NCI-H460 (cell line): ENCODE measurements at places on chromosomes 2 and 18. TPM values are rescaled to one million over a fixed set of nuclear protein-coding genes. Genes with fewer than 3 reads are reported as not detected.

Gene CCDC74B
- total RNA-seq = 5.5 and 6.6 TPM in 2 replicates

Gene PROM2
- 0.06 and 0.15 TPM in 2 replicates for total RNA-seq

Gene MC5R
- not detected in 2 replicates for total RNA-seq

Gene SSB
- 173 and 197 TPM in 2 replicates for total RNA-seq

Gene ONECUT2
- total RNA-seq = 0.17 and 0.22 TPM in 2 replicates

Gene TNFRSF11A
- 0.55 and 0.87 TPM in 2 replicates for total RNA-seq

Gene CEP192
- 13.7 and 16.6 TPM in 2 replicates for total RNA-seq

Gene PLEKHM3
- 4.3 and 6.6 TPM in 2 replicates for total RNA-seq

Gene PTPRN
- 11.3 and 22.7 TPM in 2 replicates for total RNA-seq

Gene SLC9A2
- total RNA-seq = 19.3 and 20.1 TPM in 2 replicates

Gene RASGRP3
- not detected in 2 replicates for total RNA-seq

Gene CD8B2
- not detected in 2 replicates for total RNA-seq

Gene RPRM
- total RNA-seq = 0.10 TPM in 1 of 2 replicates, not detected in the other

Gene ZAP70
- total RNA-seq = not detected in 2 replicates

Gene CLEC4F
- total RNA-seq = not detected in 2 replicates

Gene MC2R
- not detected in 2 replicates for total RNA-seq

Gene TUBA3E
- total RNA-seq = not detected in 2 replicates

Gene NLRC4
- total RNA-seq = 0.07 TPM in 1 of 2 replicates, not detected in the other

Gene ICA1L
- 5.6 and 6.9 TPM in 2 replicates for total RNA-seq

Gene SKOR2
- not detected in 2 replicates for total RNA-seq

Gene MMADHC
- 236 and 238 TPM in 2 replicates for total RNA-seq

Gene RFTN2
- 0.20 and 0.87 TPM in 2 replicates for total RNA-seq

Gene RGPD3
- total RNA-seq = 0.05 and 0.06 TPM in 2 replicates

Gene RGPD8
- total RNA-seq = 3.0 and 3.2 TPM in 2 replicates

Gene EMILIN1
- total RNA-seq = 0.22 TPM in 1 of 2 replicates, not detected in the other

Gene SMARCAL1
- total RNA-seq = 9.8 and 11.3 TPM in 2 replicates

Gene CFAP221
- total RNA-seq = not detected in 2 replicates

Gene CFC1
- total RNA-seq = not detected in 2 replicates

Gene TMEM178A
- 0.46 TPM in 1 of 2 replicates, not detected in the other for total RNA-seq

Gene EFR3B
- 6.9 and 7.0 TPM in 2 replicates for total RNA-seq

Gene GPR35
- 0.10 and 0.38 TPM in 2 replicates for total RNA-seq

Gene TUBA4B
- total RNA-seq = not detected in 2 replicates

Gene CDK5R2
- total RNA-seq = 0.07 TPM in 1 of 2 replicates, not detected in the other

Gene CKAP2L
- 21.0 and 22.6 TPM in 2 replicates for total RNA-seq

Gene POMC
- not detected in 2 replicates for total RNA-seq

Gene KYNU
- total RNA-seq = 274 and 287 TPM in 2 replicates

Gene VIT
- total RNA-seq = 2.7 and 2.8 TPM in 2 replicates

Gene VWC2L
- total RNA-seq = not detected in 2 replicates

Gene MYO7B
- not detected in 2 replicates for total RNA-seq

Gene LIMS2
- total RNA-seq = not detected in 2 replicates

Gene RAB17
- 0.32 and 0.55 TPM in 2 replicates for total RNA-seq

Gene ACVR1C
- total RNA-seq = 3.6 and 3.7 TPM in 2 replicates

Gene GPR45
- not detected in 2 replicates for total RNA-seq

Gene MOCOS
- total RNA-seq = 20.5 and 29.7 TPM in 2 replicates

Gene AQP12A
- not detected in 2 replicates for total RNA-seq

Gene CFAP65
- not detected in 2 replicates for total RNA-seq

Gene SP5
- 0.07 TPM in 1 of 2 replicates, not detected in the other for total RNA-seq

Gene NOTO
- total RNA-seq = not detected in 2 replicates

Gene C1QL2
- not detected in 2 replicates for total RNA-seq

Gene DPP10
- 38.3 and 53.0 TPM in 2 replicates for total RNA-seq

Gene RAD51AP2
- total RNA-seq = not detected in 2 replicates

Gene ANKRD30BL
- not detected in 2 replicates for total RNA-seq

Gene PASK
- total RNA-seq = 2.1 and 4.9 TPM in 2 replicates
